ENCODE measurements at places on chromosomes 3 and 15. TPM values are rescaled to one million over a fixed set of nuclear protein-coding genes. Genes with fewer than 3 reads are reported as not detected.
A peak's percentile ranks its signal among the peaks of the same experiment; 100 is the strongest.

DNA sequence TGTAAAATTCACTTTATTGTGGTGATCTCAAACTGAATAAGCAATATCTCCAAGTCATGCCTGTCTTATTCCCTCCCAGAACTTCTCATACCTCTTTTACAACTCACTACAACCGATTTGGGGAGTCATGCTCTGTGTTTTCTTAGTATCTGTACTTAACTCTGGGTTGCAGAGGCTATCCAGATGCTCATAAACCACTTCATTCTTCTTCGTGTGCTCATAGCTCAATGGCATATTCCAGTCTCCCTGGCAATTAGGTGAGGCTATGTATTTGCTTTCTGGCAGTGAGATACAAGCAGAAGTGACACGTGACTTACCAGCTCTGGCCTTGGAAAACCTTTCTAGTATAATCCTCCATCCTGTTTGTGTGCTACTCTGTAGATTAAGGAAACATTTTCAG lies 360.9 kb downstream of the ZNF385D start:
- DNase-seq = peak; percentile 35

DNA sequence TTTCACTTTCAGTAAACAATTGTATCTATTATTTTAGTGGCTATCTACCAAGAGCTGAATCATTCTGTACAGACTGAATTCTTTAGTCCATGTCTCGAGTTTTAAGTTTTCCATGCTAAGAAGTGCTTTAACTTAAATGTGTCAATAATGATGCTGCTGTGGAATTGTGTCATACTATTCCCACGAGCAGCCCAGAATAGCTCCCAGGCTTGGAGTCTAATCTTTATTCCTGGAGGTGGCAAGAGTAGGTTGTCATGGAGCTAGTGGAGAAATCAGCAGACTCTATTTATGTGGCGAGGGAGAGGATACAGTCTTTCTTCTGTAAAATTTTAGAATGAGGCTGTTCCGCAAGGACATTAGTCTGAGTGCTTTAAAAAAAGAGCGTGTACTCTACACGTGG lies 207.2 kb downstream of the ROBO2 start:
- DNase-seq = no peak

GRCh38 chr3:141184430-141184829 lies 47.2 kb upstream of the PXYLP1 start:
- peak; percentile 95 for DNase-seq

The NANOGP8 gene
- not detected for total RNA-seq

DNA sequence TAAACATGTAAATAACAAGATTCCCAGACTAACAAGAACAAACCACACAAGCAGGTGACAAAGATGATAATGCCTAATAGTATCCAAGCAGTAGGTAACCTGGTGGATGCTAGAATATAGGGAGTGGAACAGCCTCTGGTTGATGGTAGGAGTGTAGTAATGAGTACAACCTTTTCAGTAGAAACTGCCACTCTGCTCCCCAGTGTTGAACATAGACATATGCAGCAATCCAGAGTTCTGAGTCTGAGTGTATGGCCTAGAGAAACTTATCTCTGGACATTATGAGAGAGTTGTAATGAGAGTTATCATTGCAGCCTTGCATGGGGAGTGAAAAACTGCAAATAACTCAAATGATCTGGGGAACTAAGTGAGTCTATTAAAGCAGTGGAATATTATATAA lies 76.1 kb upstream of the ACAD9 start:
- no peak for DNase-seq

DNA sequence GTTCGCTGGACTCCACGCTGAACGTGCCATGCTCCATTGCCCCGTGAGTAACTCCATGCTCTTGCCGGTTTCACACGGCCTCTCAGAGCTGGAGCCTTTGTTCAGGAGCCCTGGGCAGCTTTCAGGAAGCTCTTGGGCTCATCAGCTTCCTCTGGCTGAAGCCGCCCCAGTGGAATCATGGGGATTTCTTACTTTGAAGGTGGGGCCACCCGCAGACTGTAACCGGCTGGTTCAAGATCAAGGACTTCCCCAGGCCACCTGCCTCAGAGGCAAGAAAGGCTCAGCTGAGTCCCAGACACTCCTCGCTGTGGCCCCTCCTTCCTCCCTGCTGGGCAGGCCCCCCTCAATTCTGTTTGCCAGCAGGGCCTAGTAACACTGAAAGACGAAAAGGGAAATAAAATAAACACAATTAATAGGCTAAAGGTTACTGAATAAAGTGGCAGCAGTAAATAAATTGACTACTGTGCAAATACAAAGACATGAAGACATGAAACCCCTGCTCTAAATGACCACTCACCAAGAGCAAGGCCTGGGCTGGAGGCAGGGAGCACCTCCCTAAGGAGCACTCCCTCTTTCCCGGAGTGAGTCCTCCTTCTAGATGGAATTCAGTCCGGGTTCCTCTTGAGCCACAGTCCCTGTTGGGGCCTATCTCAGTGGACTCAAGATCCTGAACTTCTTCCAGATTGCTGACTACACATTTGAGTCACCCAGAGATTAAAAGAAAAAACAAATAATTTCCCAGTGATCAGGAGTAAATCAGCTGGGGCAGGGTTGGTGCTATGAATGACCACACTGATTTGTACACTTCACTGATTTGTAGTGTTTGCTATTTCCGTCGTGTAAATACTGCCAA lies 51.0 kb downstream of the ZDHHC19 start:
- peak; percentile 59 for DNase-seq

The VPS13C gene
- total RNA-seq = 17.8 TPM

The SLC12A8 gene
- total RNA-seq = 10.5 TPM

The IL17RE gene
- total RNA-seq = 12.8 TPM

DNA sequence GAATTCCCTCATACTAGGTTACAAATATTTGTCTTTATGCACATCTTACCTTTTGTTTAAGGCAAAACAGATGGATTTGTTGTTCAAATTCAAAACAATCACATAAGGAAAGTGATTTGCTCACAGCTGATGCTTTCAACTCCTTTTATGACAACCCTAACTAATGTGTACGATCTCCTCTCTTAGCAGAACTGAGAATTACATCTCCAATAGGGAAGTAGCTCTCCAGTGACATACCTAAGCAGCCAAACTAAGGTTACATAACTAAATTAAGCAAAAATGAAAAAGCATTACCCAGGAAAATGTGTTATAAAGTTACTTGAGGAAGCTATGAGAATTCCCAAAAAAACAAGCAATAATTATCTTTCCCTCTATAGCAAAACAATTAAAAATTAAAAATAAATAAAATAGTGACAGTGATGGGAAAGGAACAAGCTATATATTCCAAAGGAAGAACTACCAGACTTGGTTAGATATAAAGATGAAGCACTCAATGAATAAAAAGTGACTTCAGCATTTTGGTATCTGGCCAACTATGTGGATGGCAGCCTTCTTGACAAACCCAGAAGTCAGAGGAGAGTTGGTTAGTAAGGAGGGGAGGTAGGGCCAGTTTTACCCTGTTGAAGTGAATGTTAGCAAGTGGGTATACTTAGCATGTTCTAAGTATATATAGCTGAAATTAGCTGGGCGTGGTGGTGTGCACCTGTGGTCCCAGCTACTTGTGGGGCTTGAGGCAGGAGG lies 32.4 kb downstream of the PEAK1 start:
- no peak for DNase-seq

DNA sequence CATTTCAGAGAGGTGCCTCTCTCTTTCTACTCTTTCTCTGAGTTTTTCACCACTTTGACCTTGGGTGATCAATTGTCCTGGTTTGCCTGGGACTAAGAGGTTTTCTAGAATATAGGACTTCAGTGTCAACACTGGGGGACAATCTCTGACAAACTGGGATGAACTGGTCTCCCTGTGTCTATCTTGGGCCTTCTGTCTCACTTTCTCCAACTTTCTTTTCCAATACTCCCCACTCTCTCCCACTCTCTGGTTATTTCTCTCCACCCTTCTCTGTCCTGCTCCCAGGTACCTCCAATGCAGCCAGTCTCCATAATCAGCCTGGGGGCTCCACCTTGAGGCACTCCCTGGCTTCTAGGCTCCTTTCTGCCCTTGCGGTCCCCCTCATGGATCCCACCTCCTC lies 4.7 kb upstream of the ITGA11 start:
- no peak for DNase-seq

DNA sequence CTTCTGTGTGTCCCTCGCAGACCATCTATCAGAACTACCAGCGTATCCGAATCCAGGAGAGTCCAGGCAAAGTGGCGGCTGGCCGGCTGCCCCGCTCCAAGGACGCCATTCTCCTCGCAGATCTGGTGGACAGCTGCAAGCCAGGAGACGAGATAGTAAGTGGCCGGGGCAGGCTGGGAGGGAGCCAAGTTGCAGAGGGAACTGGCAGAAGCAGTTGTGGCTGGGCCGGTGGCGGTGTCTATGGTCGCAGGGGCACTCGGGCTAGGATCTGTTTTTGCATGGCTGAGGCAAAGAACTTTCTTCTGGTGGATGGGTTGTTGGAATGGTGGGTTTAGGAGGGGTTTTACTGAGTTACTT lies 10.1 kb downstream of the MCM2 start:
- DNase-seq = no peak

DNA sequence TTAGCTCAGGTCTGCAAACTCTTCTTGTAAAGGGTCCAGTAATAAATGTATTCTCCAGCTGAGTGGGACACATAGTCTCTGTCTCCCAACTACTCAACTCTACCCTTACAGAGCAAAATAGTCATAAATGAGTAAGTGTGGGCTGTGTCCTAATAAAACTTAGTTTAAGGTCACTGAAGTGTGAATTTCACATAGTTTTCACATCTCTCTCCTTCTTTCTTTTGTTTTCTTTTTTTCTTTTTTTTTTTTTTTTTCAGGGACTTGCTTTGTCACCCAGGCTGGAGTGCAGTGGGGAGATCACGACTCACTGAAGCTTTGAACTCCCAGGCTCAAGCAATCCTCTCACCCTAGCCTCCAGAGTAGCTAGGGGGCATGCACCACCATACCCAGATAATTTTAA lies 1.9 kb upstream of the ACTL6A start:
- DNase-seq = no peak

GRCh38 chr15:78641102-78641748 lies at the start of gene CHRNB4:
Gene CHRNB4 (minus strand): TSS chr15:78641210. CDS start chr15:78641133, 77 bp downstream.
- DNase-seq = peak; percentile 61

DNA sequence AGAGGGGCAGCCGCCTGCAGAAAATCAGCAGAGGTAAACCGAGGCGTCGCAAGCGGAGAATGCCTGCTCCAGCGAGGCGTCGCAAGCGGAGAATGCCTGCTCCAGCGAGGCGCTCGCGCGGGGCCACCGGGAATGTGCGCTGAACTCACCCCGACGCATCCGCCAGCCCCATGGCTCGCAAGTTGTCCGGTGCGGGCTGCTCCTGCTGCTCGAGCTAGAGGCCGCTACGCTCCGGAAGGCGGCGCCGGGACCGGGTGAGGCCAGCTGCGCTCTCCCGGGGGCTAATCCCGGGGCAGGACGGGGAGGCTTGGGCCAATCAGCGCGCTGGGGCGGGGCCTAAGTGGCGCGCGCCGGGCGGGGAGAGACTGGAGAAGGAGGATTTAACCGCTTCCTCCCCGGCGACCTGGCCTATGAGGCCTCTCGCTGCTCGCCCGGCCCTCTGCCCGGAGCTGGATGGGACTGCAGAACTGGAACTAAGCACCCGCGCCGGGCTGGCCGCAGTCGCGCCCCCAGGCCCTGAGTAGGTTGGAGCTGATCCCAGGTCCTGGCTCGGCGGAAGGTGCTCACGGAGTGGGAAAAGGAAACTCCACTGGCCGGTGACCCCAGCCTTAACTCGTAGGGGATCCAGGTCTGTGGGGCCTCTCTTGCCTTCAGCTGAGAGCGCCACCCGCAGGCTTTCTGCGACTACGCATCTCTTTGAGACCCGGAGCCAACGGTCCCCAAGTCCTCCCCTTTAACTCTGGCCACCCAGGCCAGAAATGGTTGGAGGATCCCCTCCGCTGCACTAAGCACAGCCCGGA lies at the start of gene SLC26A6:
TSS of gene SLC26A6 (minus strand) at position 240 of the 800 bp plus-strand sequence. CDS start at position 172, 68 bp downstream.
- peak; percentile 92 for DNase-seq

The SI gene
- total RNA-seq = not detected

The FOXB1 gene
- total RNA-seq = not detected

GRCh38 chr3:30319713-30320112 lies 286.7 kb upstream of the TGFBR2 start:
- no peak for DNase-seq

- DNase-seq = no peak
Measured at GRCh38 chr3:183274609-183275008, 21.6 kb downstream of the B3GNT5 start.

GRCh38 chr3:134718726-134719125 lies 67.9 kb upstream of the KY start:
- DNase-seq = no peak

The ANKDD1A gene
- total RNA-seq = 2.9 TPM

The THUMPD3 gene
- total RNA-seq = 43.6 TPM

- DNase-seq = no peak
Measured at GRCh38 chr15:25790000-25790660, 73.0 kb downstream of the ATP10A start.

DNA sequence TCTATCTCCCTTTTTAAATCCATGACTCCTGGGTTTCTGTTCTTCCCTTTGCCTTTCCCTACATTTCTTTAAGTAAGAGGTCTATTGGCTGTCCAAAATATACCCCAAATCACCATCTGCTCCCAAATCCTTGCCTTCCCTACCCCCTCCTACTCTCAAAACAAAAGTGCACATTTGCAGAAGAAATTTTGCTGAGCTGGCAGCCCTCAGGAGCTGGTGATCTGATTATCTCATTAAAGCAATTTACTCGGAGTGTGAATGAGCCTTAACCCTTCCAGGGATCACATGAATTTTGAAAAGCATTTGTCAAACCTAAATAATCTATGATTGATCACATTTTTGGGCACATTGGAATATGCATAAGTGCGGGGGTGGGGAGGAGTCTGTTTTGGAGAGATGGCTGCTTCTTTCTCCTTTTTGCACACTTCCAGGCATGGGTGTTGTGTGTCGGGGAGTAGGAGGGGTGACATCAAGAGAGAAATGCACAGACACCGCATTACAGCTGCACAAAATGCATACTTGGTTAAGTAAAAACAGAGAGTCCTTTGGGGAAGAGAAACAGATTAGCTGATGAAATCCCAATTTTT lies 892.6 kb downstream of the TUSC7 start:
- DNase-seq = no peak

The CCR8 gene
- total RNA-seq = not detected
